ENCODE measurements at places on chromosomes 11 and 22.

DNA sequence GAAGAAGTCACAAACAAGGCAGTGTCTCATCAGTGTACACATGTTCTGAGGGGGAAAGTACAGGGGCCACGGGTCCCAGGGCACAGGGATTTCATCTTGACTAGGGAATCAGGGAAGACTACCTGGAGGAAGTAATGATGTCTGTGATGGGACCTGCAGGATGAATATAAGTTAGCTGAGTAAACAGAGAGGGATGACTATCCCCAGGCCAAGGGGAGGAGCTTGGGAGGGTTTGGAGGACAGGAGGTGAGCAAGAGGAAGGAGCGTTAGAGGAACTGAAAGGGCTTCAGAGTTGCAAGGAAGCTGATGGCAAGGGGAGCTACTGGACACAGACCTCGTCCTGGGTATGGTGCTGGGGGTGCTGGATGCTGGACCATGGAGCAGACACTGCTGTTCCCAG is 56.4 kb downstream of the TRAF6 start:
- DNase-seq = no peak

DNA sequence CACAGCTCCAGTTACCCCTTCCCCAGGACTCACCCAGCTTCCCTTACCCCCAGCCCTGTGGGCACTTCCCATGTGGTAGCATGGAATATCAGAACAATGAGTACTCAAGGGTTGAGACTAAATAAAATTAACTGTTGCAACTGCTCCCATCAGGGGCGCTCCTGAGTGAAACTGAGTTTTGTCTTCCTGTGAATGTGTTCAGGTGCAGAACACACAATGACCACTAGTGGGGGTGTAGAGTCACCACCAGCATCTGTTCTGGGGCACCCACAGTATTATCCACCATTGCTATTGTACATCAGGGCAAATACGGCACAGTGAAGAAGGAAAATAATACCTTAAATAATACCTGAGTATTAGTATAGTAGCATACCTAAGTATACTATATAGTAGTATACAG is 689.7 kb downstream of the TBC1D22A start:
- DNase-seq = no peak

DNA sequence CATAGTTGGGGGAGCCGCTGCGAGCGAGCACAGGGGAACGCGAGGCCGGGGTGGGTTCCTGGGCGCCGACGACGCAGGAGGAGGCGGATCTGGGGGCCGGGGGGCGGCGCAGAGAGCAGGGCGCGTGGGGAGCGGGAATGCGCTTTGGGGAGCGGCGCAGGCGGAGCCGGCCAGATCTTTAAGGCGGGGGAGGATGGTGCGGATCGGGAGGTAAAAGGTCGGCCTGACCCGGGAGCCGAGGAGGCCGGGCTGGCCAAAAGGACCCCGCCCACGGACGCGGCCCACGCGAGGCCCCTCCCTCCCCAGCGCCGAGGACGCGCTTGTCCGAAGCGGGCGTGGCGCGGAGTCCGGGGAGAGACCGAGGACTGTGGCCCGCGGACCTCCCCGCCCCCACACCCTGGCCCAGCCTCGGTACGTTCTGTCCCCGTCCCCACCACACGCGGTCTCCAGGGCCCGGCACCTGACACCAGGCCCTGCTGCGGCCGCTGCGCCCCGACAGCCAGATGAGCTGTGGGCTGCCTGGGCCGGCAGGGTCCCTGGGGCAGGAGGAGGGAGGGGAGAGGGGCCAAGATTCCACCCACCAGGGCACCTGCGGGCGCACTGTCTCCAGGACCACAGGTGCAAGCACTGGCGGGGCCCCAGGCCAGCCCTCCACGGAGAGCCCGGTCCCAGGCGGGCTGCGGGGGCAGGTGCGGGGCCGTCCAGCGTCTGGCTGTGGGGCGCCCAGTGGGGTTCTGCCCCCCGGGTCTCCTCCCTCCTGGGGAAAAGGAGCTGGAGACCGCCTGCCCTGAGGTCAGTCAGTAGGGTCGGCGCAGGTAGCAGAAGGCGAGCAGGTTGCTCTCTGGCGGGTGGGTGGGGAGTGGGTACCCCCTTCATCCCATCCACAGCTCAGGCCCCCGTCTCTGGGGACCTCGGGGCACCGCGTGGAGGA is 10.9 kb downstream of the PIM3 start:
- no peak for DNase-seq

DNA sequence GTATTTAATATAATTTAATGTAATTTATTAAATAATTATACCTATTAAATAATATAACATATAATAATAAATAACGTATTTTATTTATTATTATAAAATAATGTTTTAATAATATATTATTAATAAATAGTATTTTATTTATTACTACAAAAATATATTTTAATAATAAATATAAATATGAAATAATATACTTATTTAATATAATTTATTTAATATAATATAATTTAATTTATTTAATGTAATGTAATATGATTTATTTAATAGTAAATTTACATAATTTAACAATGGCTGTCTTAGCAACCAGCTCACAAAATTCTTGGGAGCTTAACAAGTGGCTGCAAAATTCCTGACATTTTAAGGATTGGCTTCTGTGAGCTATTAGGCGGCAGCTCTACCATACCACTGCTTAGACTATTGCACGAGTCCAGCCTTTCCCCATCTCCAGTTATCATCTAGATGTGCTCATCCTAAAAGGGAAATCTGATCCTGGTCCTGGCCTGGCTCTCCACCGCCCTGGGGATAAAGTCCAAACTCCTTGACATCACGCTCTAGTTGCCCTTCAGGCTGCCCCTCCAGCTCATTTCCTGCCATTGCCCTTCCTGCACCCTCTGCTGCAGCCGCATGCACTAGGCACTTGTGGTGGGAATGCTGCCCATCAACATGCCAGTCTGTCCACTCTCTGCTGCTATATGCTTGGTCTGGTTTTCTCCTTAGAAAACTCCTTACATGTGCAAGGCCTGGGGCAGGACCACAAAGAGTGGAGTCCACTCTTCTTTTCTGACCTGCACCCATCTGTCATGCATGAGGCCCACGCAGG is 9.8 kb downstream of the MMP20 start:
- no peak for DNase-seq
